Brain (organoid and tissue), 16 donors: ENCODE measurements at places on chromosomes 4 and X. TPM values are rescaled to one million over a fixed set of nuclear protein-coding genes. Genes with fewer than 3 reads are reported as not detected.

Gene DCLK2
- 37.4 TPM for polyA plus RNA-seq

Gene SSX1
- not detected for polyA plus RNA-seq

Gene RNF128
- polyA plus RNA-seq = 0.51 TPM

DNA sequence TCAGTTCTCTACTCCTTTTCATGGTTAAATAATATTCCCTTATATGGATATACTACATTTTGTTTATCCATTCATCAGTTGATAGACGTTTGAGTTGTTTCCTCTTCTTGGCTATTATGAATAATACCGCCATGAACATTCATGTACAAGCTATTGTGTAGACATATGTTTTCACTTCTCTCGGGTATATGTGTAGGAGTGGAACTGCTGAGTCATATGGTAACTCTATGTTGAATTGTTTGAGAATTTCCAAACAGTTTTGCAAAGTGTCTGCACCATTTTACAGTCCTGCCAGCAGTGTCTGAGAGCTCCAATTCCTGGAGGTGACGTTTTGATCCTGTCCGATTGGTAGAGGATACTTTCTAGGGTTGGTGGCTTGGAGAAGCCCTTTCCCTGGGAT lies 23.6 kb downstream of the PLAC1 start:
- no peak for DNase-seq

Gene NEIL3
- 1.8 TPM for polyA plus RNA-seq

DNA sequence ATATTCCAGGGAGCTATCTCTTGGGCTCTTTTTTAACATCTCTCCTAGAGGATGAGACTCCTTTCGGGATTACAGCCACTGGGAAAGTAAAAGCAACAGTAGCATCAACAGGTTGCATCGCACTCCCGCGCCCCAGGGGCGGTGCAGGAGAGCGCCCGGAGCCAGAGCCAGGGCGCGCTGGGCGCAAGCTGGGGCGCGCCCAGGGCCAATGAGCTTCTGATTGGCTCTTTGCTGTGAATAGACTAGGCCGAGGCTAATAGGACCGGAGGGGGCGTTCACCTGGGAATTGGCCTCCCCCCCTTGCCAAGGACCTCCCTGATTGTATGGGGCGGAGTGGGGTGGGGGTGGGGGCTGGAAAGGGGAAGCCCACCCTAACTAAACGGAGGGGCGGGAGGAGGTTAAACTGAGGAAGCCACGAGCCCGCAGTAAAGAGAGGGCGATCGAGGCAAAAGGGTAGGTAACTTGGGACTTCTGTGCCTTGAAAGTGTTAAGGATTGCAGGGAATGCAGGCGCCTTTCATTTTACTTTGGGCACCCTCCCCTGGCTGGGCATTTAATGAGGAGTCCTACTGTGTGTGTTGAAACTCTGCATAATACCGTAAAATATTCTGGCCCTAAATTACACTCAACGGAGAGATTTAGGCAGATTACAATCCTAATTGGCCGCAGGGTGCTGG lies 1.1 kb upstream of the ATOH1 start:
- no peak for DNase-seq

GRCh38 chrX:112266136-112266535 lies 183.6 kb upstream of the TRPC5 start:
- no peak for DNase-seq

DNA sequence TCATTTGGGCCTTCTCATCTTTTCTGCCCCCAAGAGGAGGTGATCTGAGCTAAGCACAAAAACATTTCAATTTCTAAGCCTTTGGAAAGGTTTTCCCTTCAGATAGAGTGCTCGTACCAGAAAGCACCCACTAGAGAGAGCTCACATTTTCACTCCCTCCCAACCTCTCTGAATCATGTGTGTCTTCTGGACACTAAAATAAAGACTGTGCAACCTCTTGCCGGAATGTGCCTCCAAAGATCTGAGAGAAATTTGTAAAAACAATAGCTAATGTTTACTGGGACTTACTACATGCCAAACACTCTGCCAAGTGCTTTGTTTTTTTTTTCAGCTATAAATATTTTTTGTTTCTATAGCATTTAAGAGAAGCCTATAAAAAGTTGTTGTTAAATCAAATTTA lies 120.6 kb upstream of the LNX1 start:
- no peak for DNase-seq

DNA sequence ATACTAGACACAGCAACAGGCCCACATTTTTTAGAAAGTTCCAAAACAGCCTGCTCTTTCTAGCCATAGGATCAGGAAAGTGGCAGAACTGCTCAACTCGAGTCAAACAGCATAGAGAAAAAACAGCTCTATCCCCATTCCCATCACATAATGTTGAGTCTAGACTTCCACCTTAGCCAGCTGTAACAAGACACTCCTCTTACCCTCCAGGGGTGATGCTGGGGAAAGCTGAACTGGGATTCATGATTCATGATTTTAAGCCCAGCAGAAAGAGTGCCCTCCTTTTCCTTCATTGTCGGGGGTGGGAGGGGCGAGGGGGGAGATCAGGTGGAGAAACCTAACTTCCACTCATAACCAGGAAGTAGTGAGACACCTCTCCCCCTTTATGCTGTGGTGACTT lies 86.1 kb downstream of the CENPC start:
- no peak for DNase-seq

GRCh38 chrX:38927592-38927991 lies 126.3 kb downstream of the MID1IP1 start:
- no peak for DNase-seq

DNA sequence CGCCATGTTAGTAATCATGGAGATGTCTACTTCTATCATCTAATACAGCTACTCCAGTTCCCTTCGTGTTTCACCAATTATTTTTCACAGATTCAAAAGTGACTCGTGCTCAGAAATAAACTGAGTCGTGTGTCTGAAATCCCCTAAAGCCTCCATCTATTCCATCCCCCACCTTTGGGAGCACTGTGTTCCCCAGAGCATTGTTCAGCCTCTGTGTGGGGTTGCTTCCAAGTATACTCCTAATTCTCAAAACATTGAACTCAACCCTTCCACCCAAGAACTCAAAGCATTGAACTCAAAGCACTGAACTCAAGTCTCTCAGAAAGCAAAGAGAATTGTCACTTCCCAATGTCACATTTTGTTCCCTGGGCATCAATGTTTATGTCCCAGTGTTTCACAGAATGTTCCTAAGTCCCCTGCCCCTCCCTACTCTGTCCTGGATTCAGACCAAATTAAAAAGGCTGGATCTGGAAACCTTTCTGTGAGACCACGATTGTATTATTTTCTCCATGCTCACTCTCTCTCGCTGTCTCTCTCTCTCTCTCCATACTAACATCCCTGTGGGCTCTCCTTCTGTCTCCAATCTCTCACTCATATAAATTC lies 138.5 kb upstream of the QRFPR start:
- no peak for DNase-seq

DNA sequence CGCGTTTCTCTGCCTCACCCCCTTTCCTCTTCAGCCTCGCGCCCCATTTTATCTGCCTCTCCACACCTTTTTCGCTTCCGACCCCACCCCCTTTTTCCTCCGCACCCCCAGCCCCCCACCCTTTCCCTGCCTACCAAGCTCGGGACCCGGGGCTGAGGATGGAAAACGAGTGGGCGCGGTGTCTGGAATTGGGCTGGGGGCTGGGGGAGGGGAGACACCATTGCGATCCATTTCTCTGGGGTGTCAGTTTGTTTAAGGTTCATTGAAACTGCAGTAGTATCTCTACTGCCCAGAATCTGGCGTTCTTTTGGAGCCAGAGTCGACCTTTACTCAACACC lies 707 bp downstream of the SLC9A6 start:
- DNase-seq = peak; percentile 13

Gene RASGEF1B
- 8.7 TPM for polyA plus RNA-seq

DNA sequence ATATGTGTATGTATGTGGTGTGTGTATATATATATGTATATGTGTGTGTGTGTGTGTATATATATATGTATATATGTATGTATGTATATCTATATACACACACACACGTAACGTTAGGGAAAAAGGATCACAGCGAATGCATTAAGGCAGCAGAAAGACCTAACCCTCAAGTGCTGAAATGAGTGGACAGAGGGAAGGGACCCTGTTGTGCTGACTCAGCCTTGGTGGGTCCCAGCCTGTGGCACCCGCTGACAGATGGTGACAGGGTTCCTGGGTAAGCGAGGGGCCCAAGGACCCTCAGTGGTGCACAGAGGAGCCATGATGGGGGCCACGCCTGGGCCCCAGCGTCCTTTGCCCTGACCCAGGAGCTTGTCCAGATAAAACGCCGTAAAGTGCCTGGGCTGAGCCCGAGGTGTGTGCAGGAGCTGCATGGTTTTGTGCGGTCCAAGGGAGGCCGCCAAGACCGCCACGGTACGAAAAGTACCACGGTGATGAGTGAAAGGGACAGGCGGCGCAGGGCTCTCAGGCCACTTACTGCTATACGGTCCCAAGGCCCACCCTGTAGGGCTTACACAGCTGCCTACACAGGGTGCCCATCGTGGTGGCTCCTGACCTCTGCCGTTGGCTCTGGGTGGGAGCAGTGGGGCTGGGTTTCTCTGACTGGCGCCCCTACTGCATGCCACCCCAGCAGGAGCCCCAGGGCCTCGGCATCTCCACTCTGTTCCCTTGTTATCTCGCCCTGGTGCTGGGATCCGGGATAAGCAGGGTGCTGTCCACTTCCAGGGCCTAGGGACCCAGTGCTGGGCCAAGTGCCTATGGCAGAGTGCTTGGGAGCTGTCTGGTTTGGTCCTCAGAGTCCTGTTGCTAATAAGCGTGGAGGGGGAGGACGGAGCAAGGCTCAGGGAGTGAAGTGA lies 10.0 kb downstream of the SH3BP2 start:
- DNase-seq = no peak

Gene ZNF595
- polyA plus RNA-seq = 6.0 TPM

Gene NAP1L2
- 14.1 TPM for polyA plus RNA-seq

DNA sequence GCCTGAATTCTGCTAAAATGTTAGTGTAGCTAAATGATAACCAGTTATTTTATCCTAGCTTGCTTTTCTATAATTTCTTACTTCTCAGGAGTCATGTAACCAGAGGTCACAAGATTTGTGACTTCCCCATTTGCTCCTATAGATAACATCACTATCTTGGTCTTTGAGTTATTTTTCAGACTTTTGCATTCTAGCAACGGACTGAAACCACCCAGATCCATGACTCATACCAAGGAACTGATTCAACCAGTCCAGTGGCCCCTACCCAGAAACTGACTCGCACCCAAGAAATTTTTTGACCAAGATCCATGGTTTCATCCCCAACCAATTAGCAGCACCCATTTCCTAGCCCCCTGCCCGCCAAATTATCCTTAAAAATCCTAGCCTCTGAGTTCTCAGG lies 50.0 kb downstream of the IQCM start:
- DNase-seq = no peak

Gene KIF4A
- 20.3 TPM for polyA plus RNA-seq

Gene GAGE2A
- polyA plus RNA-seq = not detected

GRCh38 chr4:105471566-105472176 lies 2.2 kb downstream of the PPA2 start:
- peak; percentile 87 for DNase-seq

- no peak for DNase-seq
Observed at GRCh38 chr4:12165616-12166015, 736.9 kb upstream of the HS3ST1 start.

- no peak for DNase-seq
Observed at GRCh38 chr4:144599621-144600020, 46.3 kb upstream of the HHIP start.

Gene SLIT2
- 20.1 TPM for polyA plus RNA-seq

DNA sequence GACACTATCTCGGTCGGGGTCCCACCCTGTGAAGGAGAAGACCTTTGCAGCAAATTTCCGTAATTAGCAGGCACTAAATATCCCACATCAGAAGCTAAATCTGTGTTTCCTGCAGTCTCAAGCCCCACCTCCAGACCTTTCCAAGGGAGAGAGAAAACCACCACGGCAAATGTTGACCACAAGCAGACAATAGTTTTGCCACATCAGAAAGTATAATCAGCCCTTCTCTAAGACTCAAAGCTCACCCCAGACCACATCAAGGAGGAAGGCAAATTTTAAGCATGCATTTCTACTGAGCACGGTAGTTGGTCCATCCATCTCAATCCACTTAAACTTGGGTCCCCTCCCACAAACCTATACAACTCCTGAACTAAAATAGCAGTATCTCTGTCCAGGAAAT lies 398.5 kb downstream of the GPM6A start:
- no peak for DNase-seq

Gene COX18
- 5.5 TPM for polyA plus RNA-seq

Gene KLHL34
- polyA plus RNA-seq = not detected

- peak; percentile 81 for DNase-seq
Observed at GRCh38 chr4:40749717-40750460, at the start of gene NSUN7. TSS of gene NSUN7 (plus strand) at chr4:40749955. CDS start at chr4:40750694, 739 bp downstream.
